ENCODE measurements at places on chromosomes 7 and 10. TPM values are rescaled to one million over a fixed set of nuclear protein-coding genes. Genes with fewer than 3 reads are reported as not detected.

The PSMA2 gene
- 281 TPM for polyA plus RNA-seq

DNA sequence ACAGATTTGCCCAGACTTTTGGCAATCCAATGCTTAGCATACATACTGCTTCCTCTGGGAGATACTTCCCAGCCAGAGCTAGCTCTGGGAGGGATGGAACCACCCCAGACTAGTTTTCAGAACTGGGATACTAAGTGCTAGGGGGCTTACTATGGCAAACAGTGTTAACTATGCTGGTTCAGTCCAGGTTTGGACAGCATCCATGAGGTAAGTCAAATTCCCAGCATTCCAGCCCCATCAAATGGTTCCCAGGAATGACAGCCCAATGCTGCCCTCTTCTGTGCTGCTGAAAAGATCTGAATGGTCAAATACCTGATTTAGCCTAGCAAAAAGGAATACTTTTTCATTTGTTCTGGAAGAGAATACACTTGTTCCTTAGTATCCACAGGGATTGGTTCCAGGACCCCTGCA is 141.7 kb upstream of the CCDC6 start:
- peak; percentile 10 for DNase-seq

- no peak for DNase-seq
These were observed 13.9 kb downstream of the PHYHIPL start for GRCh38 chr10:59190332-59190731.

DNA sequence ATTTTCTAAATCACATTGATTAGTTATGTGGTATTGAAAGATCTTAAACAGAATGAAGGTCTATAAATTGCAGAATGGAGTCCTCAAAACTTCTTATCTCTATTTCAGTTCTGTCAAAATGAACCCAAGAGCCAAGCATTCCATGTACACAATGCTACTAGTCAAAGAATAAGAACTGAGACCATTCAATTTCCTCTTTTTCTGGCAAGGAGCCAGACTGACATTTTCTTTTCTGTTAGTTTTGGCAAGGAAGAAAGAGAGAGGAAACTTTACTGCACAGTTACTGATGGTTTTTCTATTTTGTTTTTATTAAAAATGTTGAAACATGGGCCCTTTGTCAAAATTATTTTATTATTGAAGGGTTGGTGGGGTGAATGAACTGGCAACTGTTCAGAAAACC is 181.8 kb upstream of the FERD3L start:
- DNase-seq: peak; percentile 44

DNA sequence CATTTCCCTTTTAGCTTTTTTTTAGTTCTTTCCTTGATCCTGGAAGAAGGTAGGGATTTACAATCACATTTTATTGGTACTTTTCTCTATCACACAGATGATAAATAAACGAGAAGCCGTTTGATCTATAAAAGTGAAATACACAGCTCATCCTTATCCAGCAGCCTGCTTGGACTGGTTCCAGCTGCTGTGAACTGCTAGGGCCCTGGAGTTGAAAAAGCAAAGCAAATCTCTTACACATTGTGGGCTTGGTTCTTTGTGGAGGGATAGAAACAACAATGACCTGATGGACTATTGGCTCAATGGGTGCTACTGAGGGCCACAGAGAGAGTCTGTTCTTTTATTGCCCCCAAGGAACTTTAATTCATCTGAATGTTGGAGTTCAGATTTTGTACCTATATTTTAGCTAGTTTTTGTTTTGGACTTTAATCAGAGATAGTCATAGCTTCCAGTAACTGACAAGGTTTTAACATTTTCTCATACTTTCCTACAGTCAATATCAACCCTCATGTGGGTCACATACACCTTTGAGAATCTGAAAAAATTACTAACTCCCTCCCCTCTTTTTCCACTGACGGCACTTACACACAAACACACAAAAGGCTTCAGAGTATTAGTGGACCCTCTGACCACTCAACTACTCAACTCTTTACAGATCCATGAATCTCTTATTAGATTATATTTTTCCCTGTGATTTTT is 91.6 kb upstream of the CCDC6 start:
- no peak for DNase-seq

The WIPF3 gene
- 4.6 TPM for polyA plus RNA-seq

GRCh38 chr10:74040200-74041126 is 42.5 kb downstream of the VCL start:
- DNase-seq: no peak

GRCh38 chr7:74453322-74454011 is at the start of gene GTF2IRD1:
GTF2IRD1 (plus strand) TSS chr7:74453906; CDS start chr7:74508081, 54,175 bp downstream.
- no peak for DNase-seq

The DGKB gene
- polyA plus RNA-seq: 2.5 TPM

The ZWINT gene
- polyA plus RNA-seq: 61.3 TPM

DNA sequence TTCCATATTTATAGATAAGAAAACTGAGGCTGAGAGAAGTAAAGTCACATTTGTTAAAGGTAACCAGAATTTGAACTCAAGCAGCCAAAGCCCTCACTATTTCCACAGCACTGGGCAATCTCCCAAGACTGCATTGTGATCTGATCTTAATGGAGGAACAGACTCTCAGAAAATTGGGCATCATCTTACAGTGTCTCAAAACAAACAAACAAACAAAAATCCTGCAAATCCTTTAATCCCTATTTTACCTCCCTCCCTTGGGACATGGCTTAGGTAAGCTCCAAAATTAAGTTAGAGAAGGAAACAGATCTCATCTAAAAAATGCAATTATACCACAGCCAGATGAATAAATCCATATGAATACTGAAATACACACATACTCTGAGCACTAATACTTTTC is 57.5 kb downstream of the FHIP2A start:
- DNase-seq: no peak

GRCh38 chr10:130333185-130333584 is 197.0 kb downstream of the GLRX3 start:
- DNase-seq: no peak

DNA sequence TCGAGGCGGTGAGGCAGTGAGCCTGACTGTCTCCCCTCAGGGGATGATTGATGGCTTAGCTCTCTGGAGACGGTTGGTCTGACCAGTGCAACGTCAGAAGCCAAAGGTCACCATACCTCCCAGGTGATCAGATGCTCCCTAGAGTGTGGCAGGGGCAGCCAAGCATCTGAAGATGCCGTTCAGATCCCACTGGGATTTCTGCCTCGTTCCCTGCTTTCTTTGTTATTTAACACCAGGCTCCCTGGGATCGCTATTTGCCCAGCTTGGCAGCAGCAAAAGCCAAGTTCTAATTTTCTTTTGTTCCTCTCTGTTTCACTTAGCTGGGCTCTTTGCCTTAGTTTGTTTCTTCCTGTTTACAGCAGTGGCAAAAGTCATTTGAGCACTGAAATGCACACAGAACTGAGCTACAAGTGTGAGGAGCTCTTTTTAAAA is 53.5 kb upstream of the SVIL start:
- DNase-seq: peak; percentile 73

GRCh38 chr10:71696628-71697326 is 22.8 kb downstream of the C10orf105 start:
- DNase-seq: no peak

DNA sequence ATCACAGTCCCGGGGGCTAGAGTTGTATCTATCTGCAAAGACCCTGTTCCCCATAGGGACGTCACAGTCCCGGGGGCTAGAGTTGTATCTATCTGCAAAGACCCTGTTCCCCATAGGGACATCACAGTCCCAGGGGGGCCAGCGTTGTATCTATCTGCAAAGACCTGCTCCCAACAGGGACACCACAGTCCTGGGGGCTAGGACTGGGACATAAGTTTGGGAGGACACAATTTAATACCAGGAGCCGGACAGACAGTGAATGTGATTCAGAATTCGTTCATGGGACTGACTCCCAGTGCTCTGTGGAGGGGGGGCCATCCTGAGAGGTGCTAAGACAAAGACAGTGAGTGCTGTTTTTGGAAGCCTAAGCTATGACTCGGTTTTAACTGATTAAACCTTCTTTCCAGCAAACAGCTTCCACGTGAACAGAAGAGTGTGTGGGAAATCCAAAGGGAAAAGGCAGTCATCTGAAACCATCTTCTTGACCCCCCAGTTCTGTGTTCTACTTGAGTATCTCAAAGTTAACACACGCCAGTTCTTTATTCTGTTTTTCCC is 153.0 kb downstream of the DIP2C start:
- no peak for DNase-seq

GRCh38 chr10:66837990-66838389 is 87.8 kb upstream of the LRRTM3 start:
- DNase-seq: peak; percentile 13

The ANKRD2 gene
- polyA plus RNA-seq: 0.40 TPM

DNA sequence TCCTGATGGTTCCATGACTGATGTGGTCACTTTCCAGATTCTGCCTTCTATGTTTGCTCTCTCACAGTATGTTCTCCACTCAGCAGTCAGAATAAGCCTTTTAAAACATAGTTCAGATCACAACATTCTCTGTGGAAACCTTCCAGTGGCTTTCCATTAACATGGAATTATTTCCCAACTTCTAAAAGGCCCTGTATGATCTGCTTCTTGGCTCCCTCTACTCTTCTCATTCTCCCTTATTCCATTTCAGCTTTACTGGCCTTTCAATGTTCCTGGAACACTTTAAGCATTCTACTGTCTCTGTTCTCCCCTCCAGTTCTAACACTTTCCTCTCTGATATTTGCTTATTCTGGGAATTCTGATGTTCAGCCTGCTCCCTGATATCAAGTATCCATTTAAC is 325.6 kb downstream of the THSD7A start:
- no peak for DNase-seq

The TRUB1 gene
- polyA plus RNA-seq: 38.7 TPM

- DNase-seq: no peak
These were observed 20.0 kb downstream of the VKORC1L1 start for GRCh38 chr7:65892835-65893234.

The TMEM273 gene
- polyA plus RNA-seq: 3.3 TPM

The DOCK1 gene
- polyA plus RNA-seq: 67.9 TPM

DNA sequence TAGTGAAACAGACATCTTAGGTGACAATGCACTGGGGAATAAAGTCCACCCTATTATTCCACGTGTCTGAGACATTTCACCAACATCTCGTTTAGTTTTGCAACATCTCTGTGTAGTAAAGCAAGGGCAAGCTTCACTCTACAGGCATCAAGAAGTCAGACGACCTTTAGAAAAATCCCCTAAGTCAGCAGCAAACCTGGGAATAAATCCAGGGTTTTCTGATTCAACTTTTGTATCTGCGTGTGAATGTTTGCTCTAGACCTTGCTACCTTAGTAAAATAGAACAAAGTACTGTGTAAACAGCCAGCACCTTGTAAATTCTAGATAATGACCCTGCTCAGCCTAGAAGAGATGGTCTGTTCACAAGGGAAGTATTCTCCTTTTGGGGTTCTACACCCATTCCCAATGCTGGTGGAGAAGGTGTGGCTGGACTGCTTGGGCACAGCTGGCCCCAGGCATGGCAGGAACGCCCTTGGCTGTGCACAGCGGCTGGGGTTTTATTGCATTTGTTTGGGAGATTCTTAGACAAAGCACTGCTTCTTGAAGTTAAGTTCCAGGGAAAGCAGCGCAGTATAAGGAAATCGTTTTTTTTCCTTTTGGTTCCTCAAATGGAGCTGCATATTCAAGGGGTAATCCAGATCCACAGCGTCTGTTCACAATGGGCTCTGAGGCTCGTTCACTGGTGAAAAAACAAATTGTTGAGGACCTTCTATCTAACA is 38.3 kb upstream of the GALNTL5 start:
- no peak for DNase-seq

DNA sequence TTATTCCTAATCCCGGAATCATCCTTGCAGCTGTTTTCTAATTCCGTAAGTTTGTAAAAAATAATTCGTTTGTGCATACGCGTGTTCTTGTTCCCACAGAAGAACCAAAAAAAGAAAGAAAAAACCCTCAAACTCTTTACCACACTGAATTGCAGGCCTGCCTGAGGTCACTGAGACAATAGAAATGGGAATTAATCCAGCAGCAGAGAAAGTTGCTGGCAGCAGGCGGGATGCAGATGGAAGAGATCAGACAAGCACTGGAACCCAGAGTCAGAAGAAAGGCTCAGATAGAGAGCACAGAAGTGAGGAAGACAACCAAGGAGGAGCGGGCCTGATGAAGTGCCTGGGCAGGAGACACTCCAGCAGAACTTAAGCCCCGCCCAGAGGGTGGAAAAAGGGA is 141.5 kb upstream of the VWC2 start:
- DNase-seq: no peak

The NPY4R2 gene
- polyA plus RNA-seq: not detected

GRCh38 chr7:93836116-93836515 is 54.4 kb downstream of the TFPI2 start:
- no peak for DNase-seq

The IFIT2 gene
- 9.9 TPM for polyA plus RNA-seq

GRCh38 chr10:123391275-123392028 is 237.2 kb downstream of the BUB3 start:
- no peak for DNase-seq

DNA sequence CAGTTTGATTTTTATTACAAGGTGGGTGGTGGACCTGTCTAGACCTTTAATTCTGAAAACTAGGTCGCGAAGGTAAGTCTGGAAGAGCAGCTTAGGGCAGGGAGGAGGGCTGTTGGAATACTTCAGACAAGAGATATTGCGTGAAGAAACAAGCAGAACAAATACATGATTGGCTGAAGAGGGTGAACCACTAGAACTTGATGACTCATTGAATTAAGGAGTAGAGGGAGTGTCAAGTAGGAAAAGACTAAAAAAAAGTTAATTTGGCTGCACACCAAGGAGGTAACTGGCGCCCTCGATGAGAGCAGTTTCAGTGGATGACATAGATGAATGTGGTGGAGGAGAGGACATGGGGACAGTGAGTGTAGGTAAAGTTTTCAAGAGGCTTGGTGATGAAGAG is 41.3 kb downstream of the WNT2 start:
- DNase-seq: no peak

- no peak for DNase-seq
These were observed 32.0 kb upstream of the MXI1 start for GRCh38 chr10:110175406-110175805.

DNA sequence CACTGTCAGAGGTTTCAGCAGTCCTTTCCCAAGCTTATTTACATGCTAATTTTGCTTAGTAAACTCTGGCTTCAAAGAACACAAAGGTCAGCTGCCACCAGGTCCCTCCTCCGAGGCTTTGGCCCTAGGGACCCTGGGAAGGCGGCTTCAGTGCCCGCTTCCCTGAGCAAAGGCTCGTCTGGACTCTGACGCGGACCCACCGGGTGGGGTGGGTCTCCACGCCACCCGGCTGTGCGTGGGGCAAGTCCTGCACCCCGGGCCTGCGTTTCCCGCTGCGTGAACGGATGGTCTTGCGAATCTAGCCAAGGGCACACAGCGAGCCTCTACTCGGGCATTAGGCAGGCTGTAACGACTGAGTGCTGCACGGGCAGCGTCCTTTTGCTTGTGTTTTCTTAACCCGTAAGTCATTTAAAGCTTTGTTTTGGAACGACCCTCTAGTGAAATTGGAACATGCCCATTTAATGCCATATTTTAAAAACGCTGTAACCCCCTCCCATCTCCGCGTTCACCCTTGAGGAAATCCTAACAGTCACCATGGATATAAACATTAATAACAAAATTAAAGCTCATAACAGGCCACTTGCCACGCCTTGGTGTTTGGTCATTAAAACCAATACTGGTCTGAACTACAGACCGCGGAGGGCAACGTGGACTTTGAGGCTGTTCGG is 828 bp downstream of the BNIP3 start:
- DNase-seq: no peak

All from right renal cortex interstitium (tissue), 3 donors.